ENCODE measurements at places on chromosomes 5 and 9.
A peak's percentile ranks its signal among the peaks of the same experiment; 100 is the strongest.

- no peak for DNase-seq
Measured at GRCh38 chr5:150148117-150148927, 7.3 kb downstream of the PDGFRB start.

- no peak for DNase-seq
Measured at GRCh38 chr9:114300846-114301797, 21.8 kb upstream of the ORM1 start.

GRCh38 chr5:116013936-116014335, 18.3 kb upstream of the ARL14EPL start:
- no peak for DNase-seq

- DNase-seq: no peak
Measured at GRCh38 chr5:176420972-176421544, 4.7 kb upstream of the CLTB start.

DNA sequence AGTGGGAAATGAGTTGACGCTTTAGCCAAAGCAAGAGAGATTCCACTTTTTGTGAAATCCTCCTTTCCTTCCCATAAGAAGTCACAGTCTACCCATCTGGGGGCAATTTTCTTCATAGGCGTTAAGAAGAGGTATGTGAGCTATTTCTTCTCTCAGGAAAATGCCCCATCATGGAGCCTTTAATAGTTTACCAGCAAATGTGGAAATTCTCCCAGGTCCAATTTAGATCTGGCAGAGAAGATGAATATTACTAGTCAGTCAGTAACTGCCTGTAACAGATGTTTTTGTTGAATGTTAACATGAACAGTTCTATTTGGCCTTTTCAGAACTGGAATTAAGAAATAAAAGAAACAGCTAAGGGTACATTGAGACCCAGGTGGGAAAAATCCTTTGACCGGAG, 156.4 kb upstream of the RFX3 start:
- no peak for DNase-seq

DNA sequence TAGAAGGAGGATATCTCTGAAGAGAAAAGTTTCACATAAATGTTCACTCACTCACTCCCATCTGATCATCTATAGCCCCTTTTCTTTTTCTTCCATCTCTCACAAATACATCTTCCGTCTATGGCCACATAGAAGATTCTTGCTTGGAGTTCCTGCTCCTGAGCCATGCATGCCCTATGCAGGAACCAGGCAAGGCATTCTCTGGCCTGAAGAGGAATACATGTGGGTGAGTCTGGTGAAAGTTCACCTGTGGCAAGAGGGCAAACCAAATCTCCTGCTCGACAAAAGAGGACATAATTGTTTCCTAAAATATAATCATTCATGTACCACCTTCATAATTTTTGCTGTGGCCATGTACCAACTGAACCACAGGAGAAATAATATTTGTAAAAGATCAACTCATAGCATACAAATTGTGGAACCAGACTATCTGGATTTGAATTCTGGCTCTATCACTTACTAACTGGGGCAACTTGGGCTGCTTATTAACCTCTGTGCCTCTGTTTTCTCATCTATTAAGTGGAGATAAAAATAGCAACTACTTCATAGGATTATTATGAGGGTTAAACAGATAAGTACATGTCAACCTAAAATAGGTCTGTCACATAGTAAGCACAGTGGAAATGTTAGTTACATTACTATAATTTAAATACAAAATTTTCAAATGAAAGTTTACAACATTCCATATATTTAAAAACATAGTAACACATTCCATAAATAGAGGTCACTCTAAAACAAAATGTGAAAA, 121.2 kb upstream of the NFIB start:
- DNase-seq: no peak

GRCh38 chr9:77561331-77562018, 86.6 kb downstream of the GNA14 start:
- DNase-seq: no peak

GRCh38 chr5:11319836-11320580, 559.0 kb upstream of the DAP start:
- no peak for DNase-seq

DNA sequence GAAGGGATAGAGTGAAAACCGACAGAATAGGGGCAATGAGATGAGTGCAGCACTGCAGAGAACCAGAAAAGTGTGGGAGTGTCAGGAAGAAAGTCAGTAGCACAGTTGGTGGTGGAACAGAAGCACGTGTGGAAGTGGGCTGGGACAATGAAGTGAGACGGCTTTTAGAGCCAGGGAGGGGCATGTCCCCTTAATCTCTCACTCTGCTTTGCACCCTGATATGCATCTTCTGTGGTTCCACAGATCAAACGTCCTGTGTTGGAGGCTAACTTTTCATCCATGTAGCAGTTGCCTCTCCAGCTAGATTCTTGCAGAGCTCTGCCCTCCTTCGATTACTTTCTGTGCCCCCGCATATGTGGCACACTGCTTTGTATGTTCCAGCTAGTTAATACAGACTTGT, 163.6 kb downstream of the DOCK8 start:
- DNase-seq: no peak

DNA sequence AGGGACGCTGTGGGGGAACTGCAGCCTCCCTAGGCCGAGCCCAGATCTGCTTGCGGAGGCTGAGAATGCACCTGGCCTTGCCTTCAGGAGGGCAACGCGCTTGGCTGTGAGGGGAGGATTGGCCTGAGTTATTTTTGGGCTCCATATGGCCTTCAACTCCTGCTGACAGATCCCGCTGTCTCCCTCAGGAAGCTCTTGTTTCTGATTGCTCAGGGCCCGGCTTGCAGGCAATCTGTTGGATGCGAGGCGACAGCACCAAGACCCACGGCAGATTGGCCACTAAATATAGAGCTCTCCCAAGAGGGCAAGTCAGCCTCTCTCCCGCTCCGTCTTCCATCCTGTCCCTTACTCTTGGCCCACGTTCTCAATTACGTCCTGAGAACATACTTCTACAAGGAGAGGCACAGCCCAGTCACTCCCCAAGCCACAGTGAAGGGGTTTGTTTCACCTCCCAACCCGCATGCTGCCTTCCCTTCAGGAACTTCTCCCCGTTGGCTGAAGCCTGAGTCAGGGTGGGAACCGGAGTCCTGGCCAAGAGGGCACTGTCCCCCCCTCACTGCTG, 53.6 kb downstream of the RASGEF1C start:
- DNase-seq: no peak

GRCh38 chr9:128696923-128697707, 5.2 kb upstream of the PKN3 start:
- no peak for DNase-seq

GRCh38 chr9:128148509-128149000, 698 bp upstream of the LCN2 start:
- DNase-seq: no peak

DNA sequence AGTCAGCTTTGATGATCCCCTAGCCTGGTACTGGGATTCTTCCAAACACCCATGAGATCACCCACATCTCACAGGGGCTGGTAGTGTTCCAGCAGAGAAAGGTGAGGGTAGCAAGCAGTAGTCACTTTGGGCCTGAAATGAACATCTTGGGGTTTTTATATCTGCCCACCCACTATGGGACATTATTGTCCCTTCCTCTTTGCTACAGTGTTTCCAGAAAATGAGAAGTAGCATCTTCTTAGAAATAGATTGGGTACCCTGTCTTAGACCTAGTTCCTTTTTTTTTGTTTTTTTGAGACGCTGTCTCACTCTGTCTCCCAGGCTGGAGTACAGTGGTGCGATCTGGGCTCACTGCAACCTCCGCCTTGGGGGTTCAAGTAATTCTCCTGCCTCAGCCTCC, 249.2 kb upstream of the ANKRD55 start:
- DNase-seq: peak; percentile 50

GRCh38 chr5:180613188-180613813, 22.0 kb upstream of the SCGB3A1 start:
- no peak for DNase-seq

DNA sequence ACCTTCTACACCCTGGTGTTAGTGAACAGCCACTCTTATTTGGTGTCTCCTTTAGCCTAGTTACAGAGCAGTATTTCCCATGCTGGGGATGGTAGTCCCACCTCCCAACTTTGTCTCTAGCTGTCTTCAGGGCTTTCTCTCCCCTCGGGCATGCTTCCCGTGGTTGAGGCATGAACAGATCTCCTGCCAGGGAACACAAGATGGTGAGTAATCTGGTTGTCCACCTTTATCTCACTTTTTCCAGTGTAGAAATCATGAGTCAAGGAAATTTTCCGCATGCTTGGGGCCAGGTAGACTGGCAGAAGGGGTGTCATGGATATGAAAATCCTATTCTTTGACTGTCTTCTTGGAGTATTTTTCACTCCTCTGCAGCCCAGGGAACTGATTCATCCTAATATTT, 532.9 kb downstream of the ANXA1 start:
- no peak for DNase-seq

- DNase-seq: no peak
Measured at GRCh38 chr9:34717996-34718614, 8.2 kb upstream of the CCL21 start.

GRCh38 chr5:149798466-149798865, 68.4 kb downstream of the PPARGC1B start:
- no peak for DNase-seq

DNA sequence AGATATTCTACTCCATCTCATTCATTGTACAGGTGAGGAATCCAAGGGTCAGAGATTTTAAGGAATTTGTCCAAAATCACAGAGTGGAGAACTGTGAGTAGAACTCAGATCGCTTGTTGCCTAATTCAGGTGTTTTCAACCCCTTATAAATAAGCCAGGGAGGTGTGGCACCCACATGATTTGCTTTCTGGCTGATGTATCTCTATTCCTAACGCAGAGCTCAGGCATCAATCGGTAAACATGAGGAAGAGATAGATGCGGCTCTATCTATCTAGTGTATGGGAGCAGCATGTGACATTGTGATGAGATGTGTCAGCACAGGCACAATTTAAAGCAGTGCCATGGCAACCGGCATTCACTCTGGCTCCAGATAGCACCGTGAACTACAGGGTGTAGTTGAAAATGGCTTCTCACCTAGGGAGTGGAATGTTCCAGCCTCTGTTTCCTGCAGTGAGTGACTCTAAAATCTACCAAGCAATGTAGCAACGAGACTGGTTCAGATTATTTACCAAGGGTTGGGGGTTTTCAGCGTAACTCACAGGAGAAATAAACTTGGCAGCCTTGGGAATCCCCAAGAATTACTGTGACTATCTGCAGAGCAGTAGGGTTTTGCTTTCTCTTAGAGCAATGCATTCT, 53.4 kb upstream of the SUB1 start:
- DNase-seq: peak; percentile 37

- DNase-seq: no peak
Measured at GRCh38 chr9:76893395-76893932, 12.4 kb downstream of the PRUNE2 start.

DNA sequence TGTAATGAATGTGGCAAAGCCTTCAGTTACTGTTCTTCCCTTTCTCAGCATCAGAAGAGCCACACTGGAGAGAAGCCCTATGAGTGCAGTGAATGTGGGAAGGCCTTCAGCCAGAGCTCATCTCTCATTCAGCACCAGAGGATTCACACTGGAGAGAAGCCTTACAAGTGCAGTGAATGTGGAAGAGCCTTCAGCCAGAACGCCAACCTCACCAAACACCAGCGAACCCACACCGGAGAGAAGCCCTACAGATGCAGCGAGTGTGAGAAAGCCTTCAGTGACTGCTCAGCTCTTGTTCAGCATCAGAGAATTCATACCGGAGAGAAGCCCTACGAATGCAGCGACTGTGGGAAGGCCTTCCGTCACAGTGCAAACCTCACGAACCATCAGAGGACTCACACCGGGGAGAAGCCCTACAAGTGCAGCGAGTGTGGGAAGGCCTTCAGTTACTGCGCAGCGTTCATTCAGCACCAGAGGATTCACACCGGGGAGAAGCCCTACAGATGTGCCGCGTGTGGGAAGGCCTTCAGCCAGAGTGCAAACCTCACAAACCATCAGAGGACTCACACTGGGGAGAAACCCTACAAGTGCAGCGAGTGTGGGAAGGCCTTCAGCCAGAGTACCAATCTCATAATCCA, 6.8 kb downstream of the RPL12 start:
- DNase-seq: no peak

GRCh38 chr5:31794009-31794408, 155.1 kb downstream of the PDZD2 start:
- DNase-seq: no peak

GRCh38 chr5:170059221-170059620, 46.5 kb upstream of the FOXI1 start:
- no peak for DNase-seq

DNA sequence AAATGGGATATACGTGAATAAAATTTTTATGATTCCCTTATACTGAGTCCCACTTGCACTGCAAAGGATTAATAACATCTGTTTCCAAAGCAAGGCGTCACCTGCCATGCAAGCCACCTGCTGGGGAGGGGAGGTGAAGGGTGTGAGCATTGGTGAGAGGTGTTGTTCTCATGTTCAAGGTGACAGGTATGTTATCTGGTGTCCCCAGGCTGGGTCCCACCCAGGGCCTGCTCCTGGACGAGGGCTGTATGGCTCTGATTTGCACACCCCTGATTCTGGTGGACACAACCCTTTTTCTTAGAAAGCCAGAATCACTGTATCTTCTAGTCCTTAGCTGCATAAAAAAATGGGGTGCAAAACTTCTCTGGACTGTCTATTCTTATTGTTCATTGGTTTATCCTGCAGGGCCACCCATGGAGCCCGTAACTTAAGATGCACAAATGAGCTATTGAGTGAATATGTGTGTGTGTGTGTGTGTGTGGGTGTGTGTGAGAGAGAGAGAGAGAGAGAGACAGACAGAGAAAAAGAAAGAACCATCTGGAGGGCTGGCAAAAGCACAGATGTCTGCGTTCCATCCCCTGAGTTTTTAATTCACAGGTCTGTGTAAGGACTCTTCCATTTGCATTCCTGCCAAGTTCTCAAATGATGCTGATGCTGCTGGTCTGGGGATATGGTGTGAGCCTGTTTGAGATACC, 53.7 kb downstream of the SYK start:
- no peak for DNase-seq

DNA sequence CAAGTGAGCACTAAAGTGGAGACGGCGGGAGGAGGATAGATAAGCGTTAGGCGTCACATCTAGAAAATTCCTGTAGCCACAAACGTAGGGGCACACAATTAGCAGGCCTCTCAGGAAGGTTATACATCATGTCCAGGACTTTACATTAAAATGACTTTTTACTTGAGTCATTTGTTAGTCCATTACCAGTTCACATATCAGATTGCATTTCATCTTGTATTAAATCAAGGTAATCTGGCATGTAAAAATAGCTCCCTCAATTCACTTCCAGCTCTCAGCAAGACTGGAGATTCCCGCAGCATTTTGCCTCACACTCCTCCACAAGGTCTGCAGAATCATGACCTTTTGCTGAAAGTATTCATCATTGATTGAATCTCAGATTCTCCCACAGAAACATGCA, 118.8 kb downstream of the PRDM6 start:
- DNase-seq: no peak

Data from CD4-positive, alpha-beta T cell treated with Interferon gamma for 1 hour (primary cell).